ENCODE measurements at places on chromosomes 7 and 10. TPM values are rescaled to one million over a fixed set of nuclear protein-coding genes. Genes with fewer than 3 reads are reported as not detected.
A peak's percentile ranks its signal among the peaks of the same experiment; 100 is the strongest.

DNA sequence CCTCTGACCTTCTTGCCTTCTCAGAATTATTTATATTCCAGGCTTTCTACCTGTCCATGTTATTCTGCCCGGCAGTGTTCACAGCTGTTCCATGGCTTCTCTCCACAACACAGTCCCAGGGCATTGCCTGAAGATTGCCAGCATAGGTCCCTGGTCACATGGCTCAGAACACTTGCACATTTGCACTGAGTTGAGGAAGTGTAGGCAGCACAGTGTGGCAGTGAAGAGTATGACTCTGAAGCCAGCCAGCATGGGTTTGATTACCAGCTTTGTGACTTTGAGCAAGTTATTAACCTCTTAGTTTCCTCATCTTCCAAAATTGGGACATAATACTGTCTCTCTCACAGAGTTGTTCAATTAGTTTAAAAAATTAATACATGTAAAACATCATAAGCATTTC lies 73.2 kb upstream of the NEUROD6 start:
- DNase-seq, result no peak

GRCh38 chr7:23058408-23059096 lies 44.6 kb upstream of the HYCC1 start:
- DNase-seq, result peak; percentile 67

DNA sequence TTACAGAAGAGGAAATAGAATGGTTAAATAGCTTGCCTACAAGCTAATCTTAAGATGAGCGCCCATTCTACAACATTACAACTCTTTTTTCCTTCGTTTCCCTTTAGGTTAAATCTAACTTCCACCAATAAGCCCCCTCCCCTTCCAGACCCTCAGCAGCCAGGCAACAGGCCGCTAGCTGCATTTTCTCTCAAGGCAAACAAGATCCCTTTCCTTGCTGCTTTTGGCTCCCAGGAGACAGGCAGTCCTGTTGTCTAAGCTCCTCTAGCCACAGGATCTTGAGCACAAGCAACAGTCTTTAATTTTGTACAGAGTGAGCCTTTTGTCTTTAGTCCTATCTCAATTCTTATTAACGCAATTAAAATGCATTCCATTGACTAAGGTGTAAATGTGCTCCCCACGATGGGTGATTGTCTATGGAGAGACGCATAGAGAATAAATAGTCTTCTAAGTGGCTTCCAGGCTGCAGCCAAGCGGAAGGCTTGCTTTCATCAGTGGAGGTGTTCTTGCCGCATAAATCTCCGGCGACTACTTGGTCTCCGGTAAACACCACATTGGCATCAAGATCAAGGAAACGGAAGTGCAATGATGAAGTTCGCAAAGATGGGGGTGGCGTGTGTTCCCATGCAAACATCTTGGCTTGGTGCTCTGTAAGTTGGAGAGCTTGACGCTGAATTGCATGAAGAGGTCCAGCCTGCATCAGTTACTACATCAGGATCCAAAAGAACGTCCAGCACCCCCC lies 181.9 kb upstream of the LYZL2 start:
- no peak for DNase-seq

DNA sequence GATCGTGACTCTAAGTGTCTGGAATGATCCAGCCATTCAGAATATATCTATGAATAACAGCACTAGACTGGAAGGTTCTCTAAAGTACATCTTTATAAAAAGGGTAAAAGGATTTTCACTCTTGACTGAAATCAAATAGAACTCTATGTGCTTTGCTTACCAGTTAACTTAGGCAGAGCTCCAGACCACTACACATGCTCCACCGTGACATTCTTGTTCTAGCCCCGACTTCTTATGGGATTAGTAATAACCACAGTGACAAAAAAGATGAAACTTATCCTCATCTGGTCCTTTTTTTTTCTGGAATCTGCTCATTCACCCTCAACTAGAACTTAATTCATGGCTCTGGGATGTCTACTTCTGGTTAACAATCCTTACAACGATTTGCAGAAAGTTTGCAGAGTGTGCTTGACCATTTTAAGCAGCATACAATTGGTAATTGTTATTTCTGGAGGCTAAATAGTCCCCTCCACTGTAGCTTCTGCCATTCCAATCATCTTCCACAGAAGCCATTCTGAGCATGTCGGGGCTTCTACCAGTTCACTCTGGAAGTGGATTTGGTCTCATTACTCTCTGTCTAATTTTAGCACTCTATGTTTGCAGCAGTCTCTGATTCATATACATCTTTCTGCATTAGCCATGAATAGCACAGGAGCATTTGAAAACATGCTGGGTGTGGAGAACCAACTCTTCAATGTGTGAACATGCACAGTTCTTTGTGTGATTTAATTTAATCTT lies 163.7 kb upstream of the CDC14C start:
- DNase-seq, result no peak

ASNS gene
- polyA plus RNA-seq, result 32.0 TPM

All from right lung (tissue), 10 donors.